ENCODE measurements at places on chromosomes 2 and 18.

DNA sequence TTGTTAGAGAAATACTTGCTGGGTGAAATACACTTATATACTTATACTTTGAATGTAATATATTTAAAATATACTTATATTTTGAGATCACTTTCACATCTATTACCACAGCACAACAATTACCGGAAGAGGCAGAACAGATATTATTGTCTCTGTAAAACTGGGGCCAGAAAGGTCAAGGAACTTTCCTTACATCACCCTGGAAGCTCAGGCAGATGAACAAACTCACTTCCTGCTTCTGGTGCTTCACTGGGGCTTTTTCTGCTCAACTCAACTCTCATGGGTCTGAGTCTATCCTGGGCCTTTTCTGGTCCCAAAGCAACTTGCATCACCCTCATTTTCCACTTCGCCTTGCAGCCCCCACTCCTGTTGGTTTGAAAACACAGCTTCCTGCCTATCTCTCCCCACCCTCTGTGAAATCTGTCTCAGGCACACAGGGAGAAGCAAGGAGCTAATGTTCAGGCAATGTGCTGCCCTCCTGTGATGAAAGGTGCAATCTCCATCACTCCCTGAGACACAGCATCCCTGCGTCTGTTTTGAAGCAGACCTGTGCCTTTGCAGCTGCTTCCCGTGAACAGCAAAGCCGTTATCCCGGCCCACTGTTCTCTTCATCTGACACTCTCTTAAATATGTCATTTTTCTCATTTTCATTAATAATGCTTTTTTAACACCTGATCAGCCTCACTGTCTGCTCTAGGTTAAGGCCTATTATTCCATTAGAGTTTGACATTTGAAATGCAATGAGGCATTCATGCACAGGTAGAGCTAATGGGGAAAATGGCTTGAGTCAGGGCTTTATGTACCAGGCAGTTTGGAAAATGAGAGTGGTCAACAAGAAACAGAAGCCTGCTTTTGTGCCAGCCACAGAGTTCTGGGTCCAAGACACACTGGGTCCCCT is 251.9 kb upstream of the CHAC2 start:
- DNase-seq, result no peak

DNA sequence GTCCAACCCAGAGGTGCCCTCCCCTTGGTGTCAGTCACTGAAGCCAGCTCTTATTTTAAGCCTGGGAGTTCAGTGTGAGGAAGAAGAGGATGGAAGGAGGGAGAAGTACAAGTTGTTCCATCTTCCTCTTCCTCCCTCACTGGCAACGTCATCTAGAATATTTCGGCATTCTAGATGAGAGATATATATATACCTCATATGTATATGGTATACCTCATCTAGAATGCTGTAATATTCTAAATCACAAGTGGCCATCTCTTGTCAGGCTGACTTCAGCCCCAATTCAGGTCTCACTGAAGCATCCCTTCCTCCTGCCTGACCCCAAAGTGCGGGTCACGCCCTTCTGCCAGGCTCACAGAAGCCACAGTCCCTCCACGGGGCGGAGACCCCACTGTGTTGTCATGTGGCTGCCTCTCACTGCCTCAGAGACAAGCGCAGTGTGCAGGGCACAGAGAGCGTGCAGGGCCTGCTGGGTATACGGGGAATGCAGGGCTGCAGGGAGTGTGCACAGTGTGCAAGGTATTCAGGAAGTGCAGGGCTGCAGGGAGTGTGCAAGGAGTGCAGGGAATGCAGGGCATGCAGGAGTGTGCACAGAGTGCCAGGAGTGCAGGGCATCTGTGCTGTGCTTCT is 32.8 kb upstream of the B3GNT7 start:
- no peak for DNase-seq

DNA sequence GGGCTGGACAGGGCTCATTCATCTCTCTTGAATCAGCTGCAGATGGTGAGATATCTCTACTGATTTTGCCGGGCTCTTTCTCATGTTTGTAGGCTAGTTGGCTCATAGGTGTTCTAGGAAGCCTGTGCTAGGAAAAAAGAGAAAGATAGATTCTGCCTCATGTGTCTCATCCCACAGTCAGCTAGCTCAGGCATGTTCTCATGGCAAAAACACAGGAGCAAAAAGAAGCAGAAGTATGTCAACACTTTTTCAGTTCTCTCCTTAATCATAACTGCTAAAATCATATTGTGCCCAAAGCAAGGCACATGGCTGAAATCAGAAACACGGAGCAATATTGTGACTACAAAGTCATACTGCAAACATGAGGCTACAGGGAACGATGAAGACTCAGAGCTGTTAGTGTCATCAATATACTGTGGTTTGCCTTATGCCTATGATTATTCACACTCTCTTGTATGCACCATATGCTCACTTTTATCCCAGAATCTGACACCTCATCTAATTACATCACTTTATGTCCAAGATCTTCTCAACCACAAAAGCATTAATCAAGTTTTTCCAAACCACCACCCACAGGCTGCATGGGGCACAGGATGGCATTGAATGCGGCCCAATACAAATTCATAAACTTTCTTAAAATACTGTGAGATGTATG is 571.9 kb upstream of the CNTNAP5 start:
- no peak for DNase-seq

DNA sequence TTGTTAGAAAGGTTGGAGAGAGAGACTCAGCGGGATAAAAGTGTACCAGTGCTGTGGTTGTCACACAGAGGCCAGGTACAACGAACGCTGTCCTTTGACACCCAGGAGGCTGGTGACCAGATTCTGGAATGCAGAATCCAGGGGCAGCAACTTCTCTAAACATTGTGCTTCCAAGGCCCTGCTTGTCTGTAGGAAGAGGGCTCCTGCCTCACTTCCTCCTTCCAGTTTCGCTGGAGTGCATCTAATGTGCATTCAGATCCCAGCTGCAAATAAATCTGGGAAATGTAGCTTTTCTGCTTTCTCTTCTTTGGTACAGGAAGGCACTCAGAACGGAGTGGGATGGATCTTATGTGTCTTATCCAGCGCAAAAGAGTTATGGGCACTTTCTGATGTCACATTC is 171.8 kb upstream of the ATP5MC3 start:
- no peak for DNase-seq

- no peak for DNase-seq
Measured at GRCh38 chr2:138877421-138877820, 97.2 kb upstream of the NXPH2 start.

DNA sequence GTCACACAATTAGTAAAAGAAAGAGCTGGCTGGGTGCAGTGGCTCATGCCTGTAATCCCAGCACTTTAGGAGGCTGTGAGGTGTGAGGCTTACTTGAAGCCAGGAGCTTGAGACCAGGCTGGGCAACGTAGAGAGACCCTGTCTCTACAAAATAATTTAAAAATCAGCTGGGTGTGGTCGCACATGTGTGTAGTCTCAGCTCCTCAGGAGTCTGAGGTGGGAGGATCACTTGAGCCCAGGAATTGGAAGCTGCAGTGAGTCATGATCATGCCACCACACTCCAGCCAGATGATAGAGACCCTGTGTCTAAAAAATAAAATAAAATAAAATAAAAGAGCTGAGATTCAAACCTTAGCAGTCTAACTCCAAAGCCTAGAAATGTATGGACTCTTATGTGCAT is 39.0 kb upstream of the NEDD4L start:
- DNase-seq, result no peak

- no peak for DNase-seq
Measured at GRCh38 chr2:138115666-138116065, 151.4 kb downstream of the HNMT start.

DNA sequence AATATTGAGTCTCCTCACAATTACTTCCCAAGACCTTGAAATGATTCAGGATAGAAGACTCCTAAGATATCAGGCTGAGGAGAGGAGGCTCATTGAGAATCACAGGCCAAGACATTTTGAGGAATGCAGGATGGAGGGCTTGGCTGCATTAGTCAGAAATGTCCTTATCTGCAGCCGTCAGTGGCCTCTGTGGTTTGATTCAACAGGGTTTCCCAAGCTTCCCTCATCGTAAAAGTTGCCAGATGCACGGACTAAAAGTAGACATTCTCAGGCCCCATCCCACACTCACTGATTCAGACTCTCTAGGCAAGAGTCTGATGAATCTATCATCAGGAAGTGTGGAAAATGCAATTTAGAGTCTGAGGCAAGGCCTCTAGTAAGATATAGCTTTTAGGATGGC is 34.0 kb upstream of the TMEM178A start:
- no peak for DNase-seq

- no peak for DNase-seq
Measured at GRCh38 chr2:41510108-41510507, 537.7 kb upstream of the PKDCC start.

DNA sequence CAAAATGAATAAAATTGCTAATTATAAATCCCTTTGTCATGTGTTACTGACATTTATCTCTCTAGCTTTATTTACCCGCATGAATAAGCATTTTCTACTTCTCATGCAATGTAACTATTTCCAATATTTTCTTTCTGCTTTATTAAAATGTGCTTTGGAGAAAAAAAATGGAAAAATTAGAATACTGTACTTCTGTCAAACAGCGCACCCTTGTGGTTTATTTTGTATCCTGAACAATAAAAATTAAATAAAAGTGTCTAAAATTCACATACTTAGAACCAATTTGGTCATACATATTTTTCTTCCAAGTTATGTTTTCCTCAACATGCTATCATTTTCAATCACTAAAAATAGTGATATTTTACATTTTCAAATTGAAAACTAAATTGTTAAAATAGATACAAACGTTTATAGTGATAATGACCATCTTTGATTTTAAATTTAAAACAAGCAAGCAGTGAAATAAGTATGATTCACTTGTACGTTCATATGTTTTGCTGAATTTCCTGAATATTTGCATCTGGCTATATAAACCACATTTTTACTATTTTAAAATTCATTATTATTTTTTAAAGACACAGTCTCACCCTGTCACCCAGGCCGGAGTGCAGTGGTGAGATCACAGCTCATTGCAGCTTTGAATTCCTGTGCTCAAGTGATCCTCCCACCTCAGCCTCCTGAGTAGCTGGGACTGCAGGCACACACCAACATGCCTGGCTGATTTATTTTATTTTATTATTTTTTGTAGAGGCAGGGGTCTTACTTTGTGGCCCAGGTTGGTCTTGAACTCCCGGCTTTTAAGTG is 95.9 kb upstream of the GRB14 start:
- DNase-seq, result no peak

- DNase-seq, result no peak
Measured at GRCh38 chr18:73981796-73982195, 165.8 kb downstream of the FBXO15 start.

DNA sequence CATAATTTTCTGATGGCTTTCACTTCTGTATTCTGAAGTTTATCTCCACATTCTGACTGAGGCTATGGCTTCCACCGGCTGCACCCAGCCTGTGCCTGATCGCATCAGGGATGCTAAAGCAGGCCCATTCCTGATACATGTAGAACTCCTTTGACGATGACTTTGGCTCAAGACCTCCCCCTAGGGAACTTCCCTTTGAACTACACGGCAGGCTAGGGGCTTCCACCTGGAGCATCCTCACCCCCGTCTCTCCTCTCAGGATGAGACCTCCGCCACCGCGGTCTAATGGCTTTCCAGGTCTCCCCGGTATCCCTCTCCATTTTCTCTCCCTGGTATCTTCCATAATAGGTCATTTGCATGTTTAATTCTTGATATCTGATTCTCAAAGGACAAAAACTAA is 214.9 kb upstream of the CHST9 start:
- DNase-seq, result no peak

DNA sequence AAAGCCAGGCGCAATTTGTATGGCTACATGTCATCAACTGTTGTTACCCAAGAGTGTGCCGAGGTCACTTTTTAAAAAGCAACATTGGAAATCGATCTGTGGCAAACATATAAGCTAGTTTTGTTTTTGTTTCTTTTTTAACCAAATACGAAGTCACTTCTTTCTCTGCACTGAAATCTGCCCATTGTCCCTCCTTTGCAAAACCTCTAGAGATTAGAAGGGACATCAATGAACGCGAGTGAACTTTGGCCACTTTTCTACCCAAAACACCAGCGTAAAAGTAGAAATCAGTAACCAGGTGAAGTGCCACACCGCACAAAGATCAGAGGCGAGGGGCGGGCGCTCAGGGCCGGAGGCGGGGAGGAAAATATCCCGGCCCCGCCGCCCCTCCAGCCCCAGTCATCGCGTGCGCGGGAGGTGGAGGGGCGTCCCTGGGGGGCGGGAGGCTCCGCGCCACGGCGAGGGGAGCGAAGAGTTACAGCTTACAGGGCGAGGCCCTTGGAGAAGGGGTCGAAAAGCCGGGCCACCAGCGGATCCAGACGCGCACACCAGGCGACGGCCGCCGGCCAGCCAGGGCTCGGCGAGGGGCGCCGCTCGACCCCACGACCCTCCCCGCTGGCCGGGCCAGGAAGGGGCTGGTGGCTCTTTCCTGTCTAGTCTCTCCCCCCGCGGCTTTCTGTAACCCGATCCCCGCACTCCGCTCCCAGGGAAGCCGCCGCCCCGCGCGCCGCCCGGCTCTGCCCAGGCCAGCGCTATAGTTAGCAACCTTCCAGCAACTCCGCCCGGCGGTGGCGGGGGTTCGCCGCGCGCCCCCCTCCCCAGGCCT is 993 bp downstream of the RBMS1 start:
- DNase-seq, result peak; percentile 76

DNA sequence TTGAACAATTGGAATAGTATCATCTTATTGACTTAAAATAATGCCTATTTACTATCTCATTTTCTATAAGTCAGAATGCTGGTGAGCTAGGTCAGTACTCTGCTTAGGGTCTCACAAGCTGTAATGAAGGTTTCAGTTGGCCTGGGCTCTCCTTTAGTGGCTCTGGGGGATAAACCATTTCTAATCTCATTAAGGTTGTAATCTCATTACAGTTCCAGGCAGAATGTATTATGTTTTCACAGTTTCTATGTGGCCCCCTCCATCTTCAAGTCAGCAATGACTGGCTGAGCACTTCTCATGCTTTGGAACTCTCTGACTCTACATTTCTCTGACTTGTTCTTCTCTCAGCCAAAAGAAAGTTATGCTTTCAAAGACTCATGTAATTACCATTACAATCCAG is 163.1 kb downstream of the CCDC178 start:
- DNase-seq, result no peak

- peak; percentile 16 for DNase-seq
Measured at GRCh38 chr2:111952871-111953452, 54.6 kb downstream of the MERTK start.

- DNase-seq, result no peak
Measured at GRCh38 chr2:24509425-24509824, 18.4 kb downstream of the NCOA1 start.

DNA sequence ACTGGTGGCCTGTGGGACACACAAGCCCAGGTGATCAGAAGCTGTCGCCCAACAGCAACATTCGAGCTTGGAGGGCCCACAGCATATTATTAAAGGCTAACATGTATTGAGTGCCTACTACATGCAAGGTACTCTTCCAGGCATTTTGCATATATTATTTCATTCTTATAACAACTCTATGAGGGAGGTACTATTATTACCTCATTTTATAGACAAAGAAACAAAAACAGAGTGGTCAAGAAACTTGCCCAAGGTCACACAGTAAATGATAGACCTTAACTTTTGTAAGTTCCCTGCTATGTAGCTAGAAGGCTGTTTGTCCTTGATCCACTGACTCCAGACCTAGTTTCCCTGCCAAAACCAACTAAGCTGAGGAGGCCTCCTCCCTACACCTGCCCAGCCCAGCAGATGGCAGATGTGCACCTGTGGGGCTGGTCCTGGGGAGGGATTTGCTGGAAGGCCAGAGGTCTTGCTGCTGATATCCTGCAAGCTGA is 35.7 kb downstream of the KANSL3 start:
- DNase-seq, result no peak

- peak; percentile 26 for DNase-seq
Measured at GRCh38 chr2:216918088-216918680, 58.3 kb upstream of the TNP1 start.
